Ureter (tissue), 1 donor: ENCODE measurements at places on chromosomes 6 and 20.

DNA sequence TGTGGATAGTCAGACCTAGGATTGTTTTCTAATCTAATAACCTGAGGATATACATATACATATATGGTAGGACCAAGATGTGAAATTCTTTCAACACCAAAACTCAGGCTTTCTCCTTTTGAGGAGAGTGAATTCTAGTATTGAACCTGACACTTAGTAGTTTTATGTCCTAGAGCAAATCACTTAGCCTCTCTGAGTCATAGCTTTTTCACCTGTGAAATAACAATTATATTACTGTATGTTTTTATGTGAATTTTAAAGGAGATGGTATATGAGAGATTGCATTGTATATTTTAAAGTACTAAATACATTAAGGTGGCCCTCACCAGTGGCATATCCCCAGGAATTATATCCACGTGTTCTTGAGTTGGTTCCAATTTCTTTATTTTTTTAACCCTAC is 34.6 kb downstream of the TREML1 start:
- no peak for DNase-seq

GRCh38 chr20:16271450-16271849 is 301.8 kb downstream of the KIF16B start:
- no peak for DNase-seq

DNA sequence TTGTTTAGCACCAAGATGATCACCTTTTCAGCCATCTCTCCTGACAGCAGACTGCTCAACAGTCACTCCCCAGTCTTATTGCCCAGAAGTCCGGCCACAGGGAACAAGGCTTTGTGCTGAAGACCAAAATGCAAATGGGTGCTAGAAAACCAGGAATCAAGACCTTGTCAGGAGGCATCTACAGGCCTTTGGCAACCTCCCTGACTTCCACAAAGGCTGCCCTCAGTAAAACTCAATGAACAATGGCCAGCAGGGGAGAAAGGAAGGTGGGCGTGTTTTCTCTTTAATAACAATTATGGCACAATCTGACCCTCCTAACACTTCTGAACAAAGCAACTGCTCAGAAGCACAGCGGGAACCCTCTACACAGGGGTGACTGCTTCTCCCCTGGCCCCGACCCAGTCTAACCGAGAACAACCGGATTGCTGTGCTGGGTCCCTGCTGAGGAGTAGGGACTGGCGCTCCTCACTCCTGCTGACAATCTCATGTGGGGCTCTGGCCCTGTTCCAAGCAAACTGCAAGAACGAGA is 41.6 kb downstream of the PLCG1 start:
- peak; percentile 31 for DNase-seq

DNA sequence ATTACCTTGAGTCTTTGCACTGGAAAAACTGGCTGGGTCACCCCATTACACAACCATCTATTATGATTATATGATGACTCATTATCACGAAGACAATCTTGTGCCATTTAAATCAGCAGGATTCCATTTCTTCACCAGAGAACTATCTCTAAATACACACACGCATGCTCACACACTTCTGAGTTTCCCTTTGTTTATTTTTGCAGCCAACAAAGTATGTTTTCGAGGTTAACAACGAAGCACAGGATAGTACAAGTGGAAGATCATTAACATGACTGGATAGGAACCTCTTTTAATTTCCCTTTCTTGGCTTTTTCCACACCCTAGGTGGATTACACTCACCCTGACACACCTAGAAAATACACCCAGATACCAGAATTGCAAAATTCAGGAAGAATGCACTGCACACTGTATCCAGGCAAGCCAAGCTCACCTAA is 18.9 kb downstream of the PERP start:
- DNase-seq, result peak; percentile 67

- no peak for DNase-seq
Observed at GRCh38 chr6:138815797-138816528, 20.1 kb downstream of the ECT2L start.

DNA sequence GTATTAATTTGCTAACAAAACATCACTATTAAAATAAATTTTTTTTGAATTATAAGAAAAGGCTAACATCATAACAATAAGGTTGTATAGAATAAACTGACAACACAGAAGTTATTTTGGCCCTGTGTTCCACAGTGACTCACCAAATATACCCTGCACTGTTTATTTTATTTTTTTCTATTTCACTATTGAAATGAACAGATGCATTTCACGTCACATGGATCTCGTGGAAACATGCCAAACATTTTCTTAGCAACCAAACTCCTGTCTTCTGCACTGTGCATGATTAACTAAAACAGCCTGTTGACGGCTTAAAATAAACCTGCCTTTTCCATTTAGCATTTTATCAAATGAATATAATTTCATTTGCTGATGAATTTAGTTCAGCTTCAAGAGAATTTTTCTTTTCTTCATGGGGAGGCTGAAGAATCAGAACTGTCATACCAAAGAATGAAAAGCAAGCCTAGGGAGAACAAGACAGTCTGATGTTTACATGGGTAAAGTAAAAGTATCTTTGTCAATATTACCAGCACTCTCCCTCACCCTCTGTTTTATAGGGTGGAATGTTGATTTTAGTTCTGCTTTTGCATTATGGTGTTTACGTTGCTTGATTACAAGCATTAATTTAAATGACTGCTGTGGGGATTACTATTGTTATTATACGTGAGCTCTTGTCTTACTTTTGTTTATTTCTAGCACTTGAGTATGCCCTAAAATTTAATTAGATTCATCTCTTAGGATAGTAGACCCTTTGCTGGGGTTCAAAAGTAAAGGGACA is 115.3 kb downstream of the LCA5 start:
- DNase-seq, result no peak

DNA sequence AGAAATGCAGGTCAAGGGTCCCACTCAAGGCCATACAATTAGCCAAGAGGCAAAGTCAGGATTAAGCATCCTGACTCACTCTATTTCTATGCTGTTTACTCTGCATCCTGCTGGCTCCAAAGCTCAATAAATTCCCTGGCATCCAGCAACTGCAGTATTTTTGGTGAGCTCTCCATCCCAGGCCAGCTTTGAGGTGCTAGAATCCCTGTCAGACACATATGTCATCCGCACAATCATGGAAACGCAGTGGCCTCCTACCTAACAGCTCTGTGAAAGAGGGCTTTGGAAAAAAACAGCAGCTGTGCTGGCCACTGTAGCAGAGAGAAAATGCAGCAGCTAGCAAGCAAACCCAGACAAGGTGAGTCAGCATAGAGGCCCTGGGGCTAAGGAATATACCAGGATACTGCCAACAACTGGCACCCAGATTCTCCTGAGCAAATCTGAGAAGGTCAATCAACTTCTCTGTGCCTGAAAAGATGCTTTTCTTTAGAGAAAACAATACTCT is 58.4 kb downstream of the ANKEF1 start:
- no peak for DNase-seq

DNA sequence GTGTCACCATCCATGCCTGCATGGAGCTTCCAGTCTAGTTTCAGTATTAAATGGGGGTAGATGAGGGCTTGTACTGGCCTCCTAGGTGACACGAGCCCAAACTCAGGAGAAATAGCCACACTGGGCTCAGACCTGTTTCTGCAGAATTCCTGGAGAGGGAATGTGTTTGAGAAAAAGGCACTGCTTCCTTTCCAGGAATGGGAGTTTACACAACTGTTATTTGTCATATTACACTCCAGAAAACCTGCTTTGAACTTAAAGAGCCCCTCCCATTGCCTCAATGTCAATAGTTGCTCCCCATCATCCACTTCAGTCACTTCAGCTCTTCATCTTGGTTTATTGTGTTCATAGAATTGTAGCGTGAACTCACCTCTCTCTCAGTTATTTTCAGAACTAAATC is 151.5 kb downstream of the CFAP61 start:
- no peak for DNase-seq

DNA sequence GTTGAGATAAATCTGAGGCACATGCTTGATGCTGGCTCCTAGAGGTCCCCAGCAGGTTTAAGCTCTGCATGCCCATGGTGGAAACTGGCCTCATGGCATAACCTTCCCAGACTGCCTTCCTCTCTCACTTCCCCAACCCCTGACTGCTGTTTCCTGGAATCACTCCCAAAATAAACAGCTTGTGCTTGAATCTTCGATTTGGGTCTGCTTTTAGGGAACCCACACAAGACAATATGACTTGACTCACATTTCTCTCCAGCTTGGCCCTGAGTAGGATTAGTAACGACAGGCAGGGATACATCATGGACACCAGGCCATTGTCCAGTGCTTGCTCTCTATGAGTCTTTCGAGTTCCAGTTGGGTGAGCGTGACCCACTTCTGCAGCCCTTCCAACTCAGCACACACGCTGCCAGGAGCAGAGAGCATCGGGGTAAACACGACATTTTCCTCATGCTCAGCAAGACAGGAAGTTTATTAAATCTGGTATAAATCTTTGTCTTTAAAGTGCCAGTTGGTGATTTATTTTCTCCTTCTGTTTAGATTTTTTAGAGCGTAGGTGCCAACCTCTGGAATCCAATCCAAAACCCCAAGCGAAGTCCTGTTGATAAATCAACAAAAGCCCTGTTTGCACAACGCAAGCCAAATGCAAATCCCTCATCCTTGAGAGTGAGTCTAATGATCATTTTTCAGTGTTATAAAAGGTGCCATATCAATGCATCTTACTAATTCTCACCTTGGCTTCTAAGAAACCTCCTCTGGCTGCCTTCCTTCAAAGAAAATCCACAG is 135.0 kb downstream of the FOXA2 start:
- DNase-seq, result no peak

DNA sequence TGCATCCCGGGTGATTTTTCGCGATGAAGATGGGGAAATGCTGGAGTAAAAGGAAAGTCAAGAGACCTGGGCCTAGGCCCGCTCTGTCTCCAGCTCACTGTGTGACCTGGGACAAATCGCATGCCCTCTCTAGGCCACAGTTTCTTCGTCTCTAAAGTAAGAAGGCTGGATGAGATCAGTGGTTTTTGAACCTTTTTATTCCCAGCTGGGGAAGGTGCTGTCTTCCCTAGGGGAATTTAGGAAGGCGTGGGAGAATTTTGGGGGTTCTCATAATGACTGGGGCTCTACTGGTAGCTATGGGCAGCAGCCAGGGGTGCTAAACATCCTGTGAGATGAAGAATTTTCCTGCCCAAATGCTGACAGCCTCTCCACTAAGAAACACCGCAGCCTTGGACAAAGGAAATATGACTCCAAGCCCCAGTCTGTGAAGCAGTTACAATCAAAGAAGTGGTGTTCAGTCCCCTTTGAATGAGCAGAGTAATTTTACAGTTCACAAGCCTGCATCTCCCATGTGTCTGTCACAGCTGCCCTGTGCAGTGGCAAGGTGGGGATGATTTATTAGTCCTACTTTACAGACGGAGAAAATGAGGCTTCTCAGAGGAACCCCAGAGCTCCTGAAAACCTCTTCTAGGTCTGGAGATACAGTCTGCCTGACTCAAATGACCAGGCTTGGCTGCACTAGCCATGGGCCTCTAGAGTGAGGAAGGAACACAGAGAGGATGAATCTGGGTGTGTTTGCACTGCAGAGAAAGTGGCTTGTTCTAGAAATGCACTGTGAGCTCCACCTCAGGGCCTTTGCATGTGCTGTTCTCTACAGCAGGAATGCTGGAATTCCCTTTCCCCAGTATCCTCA is 57.2 kb downstream of the RAB44 start:
- DNase-seq, result no peak

DNA sequence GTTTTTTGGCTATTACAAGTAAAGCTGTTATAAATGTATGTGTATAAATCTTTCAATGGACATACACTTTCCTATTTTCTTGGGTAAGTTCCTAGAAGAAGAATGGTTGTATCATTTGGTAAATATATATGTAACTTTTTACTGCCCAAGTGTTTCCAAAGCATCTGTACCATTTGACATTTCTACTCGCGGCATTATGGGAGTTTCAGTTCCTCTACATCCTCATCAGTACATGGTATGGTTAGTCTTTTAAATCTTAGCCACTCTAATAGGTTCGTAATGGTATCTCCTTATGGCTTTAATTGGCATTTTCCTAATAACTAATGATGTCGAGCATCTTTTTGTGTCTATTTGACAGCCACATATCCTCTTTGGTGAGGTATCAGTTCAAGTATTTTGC is 12.9 kb downstream of the SNPH start:
- DNase-seq, result no peak
